ENCODE measurements at places on chromosomes 11 and 22.

DNA sequence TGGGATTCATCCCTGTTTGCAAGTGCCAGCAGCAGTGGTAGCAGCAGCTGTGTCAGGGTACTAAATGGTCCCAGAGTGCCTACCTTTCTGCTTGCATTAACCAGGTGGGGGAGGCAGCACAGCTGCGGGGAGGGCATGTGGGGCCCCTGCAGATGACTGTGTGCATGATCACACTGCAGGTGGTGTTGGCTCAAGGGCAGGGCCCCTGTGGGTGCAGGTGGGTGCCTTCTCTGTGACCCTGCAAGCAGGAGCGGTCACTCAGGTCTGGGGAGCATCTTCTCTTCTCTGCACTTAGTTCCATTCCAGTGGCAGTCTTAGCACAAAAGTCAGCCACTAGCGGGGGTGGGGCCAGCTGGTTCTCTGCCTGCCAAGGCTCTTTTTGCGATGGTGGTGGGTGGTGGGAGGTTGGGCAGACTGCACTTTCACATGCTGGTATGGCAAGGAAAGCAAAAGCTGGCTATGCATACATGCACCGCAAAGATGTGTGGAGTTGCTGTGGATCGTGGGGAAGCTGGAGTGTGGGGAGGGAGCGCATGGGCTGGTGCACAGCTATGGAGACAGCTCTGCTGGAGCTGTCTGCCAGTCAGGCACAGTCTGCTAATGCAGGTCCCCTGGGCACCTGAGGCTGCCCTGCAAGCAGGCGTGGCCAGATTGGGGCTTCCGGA is 157.1 kb downstream of the DYNC2H1 start:
- no peak for DNase-seq

GRCh38 chr11:12524865-12525264 is 147.5 kb downstream of the PARVA start:
- DNase-seq = no peak

DNA sequence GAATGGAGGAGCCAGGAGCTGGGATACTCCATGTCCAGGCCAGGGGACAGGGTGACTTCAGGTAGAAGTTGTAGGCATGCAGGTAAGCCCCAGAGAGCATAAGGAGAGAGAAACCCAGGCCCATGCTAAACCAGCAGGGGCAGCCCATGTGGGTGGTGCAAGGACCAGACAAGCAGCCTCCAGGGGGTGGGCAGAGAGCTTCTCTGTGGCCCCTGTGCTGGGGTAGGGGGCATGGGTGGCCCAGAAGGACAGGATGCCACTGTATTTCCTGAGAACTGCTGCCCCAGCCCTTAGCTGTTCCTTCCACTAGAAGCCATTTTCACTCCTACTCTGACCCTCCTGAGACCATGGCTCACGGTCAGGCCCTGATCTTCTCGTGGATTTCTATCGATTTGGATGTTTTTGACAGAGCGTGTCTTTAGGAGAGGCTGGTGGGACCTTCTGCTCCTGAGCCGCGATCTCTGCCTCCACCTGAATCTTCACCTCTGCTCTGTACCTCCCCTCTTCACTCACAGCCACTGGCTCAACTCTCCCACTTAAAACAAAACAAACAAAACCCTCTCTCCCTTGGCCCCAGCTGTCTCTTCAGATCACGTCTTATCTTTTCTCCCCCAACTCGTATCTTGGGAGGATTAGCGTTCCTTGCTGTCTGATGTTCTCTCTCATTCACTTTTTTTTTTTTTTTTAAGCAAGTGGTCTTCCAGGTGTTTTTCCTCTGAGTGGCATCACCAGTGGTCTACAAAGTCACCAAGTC is 112.2 kb downstream of the NECTIN1 start:
- no peak for DNase-seq

DNA sequence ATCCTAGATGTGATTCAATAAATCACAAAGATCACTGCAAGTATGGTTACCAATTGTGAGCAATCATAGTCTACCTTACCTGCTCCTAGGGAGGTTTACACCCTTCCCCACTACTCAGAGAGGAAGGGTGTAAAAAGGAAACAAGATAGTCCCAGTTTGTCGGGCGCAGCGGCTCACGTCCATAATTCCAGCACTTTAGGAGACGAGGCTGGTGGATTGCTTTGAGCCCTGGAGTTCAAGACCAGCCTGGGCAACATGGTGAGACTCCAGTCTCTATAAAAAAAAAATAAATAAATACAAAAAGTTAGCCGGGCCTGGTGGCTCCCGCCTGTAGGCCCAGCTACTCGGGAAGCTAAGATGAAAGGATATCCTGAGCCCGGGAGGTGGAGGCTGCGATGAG is 962 bp upstream of the AMBRA1 start:
- DNase-seq = no peak

- peak; percentile 29 for DNase-seq
Observed at GRCh38 chr11:65491614-65492386, 7.0 kb upstream of the MALAT1 start.

- DNase-seq = no peak
Observed at GRCh38 chr22:32338757-32339156, 18.9 kb upstream of the RFPL3 start.

DNA sequence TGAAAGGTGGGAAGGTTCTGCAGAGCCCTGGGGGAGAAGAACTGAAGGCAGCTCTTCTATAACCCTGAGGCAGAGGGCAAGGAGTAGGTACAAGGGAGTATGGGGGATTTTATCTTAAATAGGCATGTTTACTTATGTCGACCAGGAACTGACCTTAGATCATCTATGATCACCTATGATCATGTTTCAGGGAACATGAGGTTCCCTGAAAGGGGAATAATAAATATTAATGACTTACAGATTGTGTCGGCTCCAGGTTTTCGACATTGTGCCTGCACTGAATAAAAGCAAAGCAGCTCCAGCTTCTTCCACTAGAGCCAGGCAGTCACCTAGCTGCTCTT is 9.9 kb downstream of the GSTP1 start:
- no peak for DNase-seq
